Stimulated activated naive CD8-positive, alpha-beta T cell treated with anti-CD3 and anti-CD28 coated beads, Interleukin-15, amount 100 ng/mL, for 72 hours (primary cell): ENCODE measurements at places on chromosomes 12 and 14.
A peak's percentile ranks its signal among the peaks of the same experiment; 100 is the strongest.

GRCh38 chr12:24944601-24944975, 4.3 kb downstream of the BCAT1 start:
- no peak for DNase-seq

- DNase-seq: no peak
These were observed 1.3 kb upstream of the ZDHHC17 start for GRCh38 chr12:76762601-76762980.

GRCh38 chr14:75232597-75232996, 46.0 kb upstream of the FOS start:
- no peak for DNase-seq

DNA sequence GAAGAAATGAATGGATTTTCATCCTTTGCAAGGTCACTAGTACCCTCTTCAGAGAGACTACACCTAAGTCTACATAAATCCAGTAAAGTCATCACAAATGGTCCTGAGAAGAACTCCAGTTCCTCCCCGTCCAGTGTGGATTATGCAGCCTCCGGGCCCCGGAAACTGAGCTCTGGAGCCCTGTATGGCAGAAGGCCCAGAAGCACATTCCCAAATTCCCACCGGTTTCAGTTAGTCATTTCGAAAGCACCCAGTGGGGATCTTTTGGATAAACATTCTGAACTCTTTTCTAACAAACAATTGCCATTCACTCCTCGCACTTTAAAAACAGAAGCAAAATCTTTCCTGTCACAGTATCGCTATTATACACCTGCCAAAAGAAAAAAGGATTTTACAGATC, 40.8 kb downstream of the SPATA7 start:
- no peak for DNase-seq

GRCh38 chr12:129179941-129180553, 326.8 kb downstream of the GLT1D1 start:
- DNase-seq: no peak

DNA sequence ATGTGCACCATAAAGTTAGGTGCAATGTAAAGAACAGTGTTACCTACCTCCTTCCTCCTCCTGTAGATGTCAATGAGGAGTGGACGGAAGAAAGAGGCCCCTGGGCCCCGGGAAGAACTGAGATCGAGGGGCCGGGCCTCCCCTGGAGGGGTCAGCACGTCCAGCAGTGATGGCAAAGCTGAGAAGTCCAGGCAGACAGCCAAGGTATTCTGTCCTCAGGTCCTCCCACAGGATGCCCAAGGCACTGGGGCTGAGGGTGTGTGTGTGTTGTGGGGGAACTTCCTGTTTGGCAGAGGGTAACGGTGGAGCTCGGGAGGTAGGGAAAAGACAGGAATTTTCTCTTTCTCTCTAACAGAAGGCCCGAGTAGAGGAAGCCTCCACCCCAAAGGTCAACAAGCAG, 6.4 kb downstream of the ATN1 start:
- no peak for DNase-seq

- DNase-seq: no peak
These were observed 707 bp downstream of the DHRS1 start for GRCh38 chr14:24298892-24299254.

DNA sequence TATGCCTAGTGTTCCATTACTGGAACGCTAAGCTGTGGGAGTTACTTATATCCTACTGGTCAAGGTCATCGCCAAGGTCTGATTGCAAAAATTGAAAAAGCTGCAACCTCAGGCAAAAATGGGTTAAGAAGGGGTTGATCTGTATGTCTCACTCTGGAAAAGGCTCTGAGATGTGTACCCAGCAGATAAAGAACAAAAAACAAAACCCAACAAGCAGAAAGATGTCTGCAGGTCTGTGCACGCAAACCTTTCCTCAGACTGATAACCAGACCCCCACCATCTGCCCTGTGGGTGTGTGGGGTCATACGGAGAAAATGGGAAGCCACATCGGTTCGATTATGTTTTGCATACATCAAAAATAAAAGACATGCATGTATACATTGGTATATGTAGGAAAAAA, 56.4 kb downstream of the TESC start:
- no peak for DNase-seq

GRCh38 chr14:30214461-30215090, 286.9 kb upstream of the PRKD1 start:
- DNase-seq: peak; percentile 0

DNA sequence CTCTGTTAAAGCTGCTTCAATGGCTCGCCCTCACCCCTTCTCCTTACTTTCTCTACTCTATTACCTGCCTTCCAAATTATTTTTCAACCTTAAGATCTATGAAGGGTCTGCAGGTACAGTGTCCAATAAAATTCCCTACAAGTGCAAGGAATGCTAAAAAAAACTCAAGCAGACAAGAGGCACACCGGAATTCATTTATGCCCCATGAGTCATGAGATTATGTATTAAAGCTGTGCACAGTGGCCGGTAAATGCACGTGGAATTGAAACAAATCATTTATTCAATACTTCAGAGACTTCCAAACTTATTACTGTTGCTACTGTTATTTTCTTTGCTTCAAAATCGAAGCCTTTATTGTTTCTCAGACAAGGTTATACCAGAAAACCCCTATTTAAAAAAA, 68.4 kb downstream of the ST8SIA1 start:
- DNase-seq: no peak

GRCh38 chr12:94788298-94788697, 137.9 kb upstream of the TMCC3 start:
- DNase-seq: no peak

DNA sequence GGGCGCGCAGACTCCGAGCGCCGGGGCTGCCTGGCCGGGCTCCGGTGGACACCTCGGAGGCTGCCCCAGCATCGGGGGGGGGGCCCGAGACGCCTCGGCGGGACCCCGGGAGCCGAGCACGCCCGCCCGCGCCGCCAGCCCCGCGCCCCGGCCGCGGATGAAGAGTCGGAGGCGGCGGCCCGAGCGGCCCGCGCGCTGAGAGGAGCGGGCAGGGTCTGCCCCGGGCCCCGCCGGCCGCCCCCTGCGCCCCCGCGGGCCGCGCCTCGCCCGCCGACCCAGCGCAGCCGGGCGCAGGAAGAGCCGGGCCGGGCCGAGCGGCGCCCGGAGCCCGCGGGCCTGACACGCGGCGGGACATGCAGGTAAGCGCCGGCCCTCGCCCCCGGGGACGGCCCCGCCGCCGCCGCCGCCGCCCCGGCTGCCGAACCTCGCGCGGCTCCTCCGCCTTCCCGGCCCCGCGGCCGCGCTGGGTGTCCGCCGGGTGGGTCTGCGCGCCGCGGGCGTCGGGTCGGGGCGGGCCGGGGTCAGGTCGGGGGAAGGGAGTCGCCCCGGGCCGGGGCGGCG, 63.7 kb downstream of the FBXL14 start:
- peak; percentile 21 for DNase-seq

DNA sequence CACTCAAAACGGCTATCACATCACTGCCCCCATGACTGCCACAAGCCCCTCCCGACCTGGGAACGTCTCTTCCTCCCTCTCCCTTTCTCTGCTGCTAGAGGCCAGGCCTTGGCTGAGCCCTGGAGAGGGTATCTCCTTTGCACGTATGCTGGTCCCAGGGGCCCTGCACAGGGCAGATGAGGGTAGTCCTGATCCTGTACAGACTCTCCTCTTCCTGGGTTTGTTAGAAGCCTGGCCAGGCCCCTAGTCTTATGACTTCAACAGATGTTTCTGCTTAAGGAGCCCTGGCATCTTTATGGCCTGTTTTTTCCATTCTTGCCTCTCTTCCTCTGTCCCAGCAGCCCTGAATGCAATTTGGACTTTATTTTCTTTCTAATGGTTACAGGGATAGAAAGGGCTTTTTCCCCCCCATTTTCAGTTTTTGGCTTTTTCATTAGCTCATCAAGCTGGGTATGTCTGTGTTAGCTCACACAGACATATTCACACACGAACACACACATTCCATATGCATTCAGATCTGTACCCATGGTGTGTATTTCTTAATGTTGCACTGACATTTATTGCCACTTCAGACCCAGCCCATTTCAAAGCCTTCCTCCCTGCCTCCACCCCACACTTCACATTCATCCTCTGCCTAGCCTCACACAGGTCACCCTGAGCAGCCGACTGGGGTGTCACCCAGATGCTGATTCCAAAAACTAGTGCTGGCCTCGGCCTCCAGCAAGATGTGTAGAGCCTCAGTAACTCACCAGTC, 203.2 kb downstream of the ZFP36L1 start:
- DNase-seq: no peak

DNA sequence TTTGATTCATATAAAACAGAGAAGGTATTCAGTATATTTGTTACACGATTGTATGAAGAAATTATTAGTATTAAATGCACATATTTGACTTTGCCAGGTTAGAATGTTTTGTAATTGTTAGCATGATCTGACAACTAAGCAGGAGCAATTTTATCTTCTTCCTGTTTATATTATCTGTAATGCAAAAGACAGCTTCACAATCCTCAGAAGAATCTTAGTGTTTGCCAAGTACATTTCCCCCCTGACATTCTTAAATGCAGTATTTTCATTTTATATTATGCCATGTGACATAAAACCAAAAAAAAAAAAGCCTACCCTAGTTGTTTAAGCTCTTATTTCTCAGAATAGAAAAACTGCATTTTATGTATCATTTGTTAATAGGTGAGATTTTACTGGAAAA, 469.4 kb downstream of the FOXG1 start:
- DNase-seq: no peak

DNA sequence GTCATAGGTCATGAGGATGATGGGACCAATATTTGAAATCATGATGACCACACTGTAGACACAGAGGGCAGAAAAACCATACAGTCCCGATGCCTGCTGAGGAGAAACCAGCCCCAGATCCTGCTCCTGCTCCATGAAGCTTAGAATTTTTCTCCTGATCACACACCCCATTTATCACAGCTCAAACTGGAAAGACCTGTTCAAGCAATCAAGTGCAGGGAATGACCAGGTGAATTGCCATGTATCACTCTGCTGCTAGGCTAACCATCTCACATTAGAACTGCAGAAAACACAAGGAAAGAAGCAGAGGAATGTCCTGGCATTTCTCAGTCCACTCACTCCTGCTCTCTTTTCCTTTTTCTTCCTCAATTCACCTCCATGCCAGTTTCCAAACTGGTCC, 18.1 kb downstream of the MANSC1 start:
- no peak for DNase-seq

DNA sequence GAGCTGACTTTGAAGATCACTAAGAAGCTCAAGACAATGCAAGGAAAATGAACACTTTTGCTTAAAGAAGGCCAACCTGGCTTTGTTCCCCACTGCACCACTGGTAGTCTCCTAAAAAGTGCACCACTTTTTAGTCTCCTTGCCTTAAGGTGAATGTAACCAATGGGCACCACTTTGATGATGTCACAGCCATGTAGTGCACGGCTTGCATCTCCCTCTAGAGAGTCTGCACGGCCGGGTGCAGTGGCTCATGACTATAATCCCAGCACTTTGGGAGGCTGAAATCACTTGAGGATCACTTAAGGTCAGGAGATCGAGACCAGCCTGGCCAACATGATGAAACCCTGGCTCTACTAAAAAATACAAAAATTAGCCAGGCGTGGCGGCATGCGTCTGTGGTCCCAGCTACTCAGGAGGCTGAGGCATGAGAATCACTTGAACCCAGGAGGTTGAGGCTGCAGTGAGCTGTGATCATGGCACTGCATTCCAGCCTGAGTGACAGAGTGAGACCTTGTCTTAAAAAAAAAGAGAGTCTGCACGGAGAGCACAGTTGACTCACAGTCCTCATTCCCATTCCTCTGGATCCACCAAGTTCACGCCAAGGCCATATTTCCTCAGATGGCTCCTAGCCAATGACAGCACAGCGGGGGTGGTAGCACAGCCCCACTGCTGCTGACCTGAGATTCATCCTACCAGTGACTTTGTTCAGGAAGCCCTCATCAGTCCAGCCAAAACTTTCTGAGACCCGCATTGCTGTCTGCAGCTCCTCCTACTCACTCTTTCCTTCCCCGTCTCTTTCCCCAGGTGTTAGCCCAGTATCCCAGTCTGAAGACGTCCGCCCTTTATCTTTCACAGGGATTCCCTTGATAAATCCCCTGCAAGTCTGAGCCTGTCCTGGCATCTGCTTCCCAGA, 16.5 kb upstream of the IFT81 start:
- DNase-seq: no peak

DNA sequence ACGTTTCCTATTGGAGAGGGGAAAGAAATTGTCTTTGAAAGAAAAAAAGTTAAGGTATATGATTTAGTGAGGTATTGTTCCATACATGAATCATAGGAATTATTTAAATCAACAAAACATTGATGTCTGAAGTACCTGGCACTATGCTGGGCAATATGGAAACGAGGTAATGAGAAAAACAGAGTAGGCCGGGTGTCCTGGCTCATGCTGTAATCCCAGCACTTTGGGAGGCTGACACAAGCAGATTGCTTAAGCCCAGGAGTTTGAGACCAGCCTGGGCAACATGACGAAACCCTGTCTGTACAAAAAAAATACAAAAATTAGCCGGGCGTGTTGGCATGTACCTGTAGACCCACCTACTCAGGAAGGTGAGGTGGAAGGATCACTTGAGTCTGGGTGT, 45.9 kb downstream of the AEBP2 start:
- DNase-seq: no peak

DNA sequence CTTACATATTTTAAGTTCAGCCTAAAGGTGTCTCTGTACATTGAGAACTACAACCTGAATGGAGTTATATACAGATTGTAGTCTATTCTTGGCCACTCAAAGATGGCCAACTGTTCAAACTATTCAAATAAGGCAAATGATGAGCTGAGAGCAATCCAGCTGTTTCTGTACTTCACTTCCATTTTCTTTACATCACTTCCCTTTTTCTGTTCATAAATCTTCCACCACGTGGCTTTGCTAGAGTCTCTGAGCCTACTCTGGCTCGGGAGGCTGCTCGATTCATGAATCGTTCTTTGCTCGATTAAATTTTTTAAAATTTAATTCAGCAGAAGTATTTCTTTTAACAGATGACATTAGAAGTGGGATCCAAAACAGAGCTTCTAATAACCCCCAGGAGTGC, 879.7 kb downstream of the GALC start:
- DNase-seq: no peak

DNA sequence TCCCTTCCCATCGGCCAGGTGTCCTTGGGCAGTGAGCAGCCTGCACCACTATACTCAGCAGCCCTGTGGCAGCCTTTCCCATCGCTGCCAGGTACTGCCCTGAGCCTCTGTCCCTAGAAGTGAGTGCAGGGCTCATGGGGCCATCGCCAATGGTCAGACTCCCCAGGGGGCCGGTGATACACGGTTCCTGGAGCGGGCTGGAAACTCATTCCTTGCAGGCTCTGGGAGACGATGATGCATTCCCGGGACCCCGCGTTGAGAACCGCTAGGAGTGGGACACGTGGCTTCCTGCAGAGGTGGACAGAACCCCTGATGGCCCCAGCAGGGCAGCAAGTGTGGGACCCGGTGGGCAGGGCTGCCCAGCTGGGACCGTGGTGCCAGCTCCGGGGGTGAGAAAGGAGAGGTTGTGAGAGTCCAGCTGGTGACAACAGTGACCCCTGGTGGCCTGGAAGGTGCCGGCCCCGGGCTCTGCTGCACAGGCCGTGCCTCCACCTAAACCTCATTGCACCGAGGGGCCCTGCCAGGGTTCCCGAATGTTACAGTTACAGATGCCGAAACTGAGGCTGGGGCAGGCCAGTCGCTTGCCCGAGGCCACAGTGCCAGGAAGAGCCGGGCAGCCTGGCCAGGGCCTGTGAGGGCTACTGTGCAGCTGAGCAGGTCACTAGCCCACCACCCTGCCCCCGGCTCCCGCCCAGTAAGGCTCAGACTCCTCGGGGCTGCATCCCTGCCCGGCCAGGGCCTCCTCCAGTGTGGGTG, 33.8 kb downstream of the FBRSL1 start:
- DNase-seq: peak; percentile 69

GRCh38 chr12:2397356-2398045, 344.7 kb downstream of the CACNA1C start:
- DNase-seq: no peak
